Skin of body (tissue), 3 donors: ENCODE measurements at places on chromosomes 4 and X.
A peak's percentile ranks its signal among the peaks of the same experiment; 100 is the strongest.

- DNase-seq, result no peak
These were observed 223.8 kb upstream of the BOD1L1 start for GRCh38 chr4:13851085-13851940.

GRCh38 chr4:101122019-101122418 is 225.3 kb downstream of the PPP3CA start:
- no peak for DNase-seq

GRCh38 chrX:29947225-29947624 is 268.1 kb upstream of the MAGEB2 start:
- DNase-seq, result no peak

- DNase-seq, result no peak
These were observed 507.0 kb upstream of the PABPC4L start for GRCh38 chr4:134708616-134709015.

GRCh38 chr4:122797405-122798094 is 29.1 kb upstream of the FGF2 start:
- DNase-seq, result no peak

- DNase-seq, result no peak
These were observed 8.4 kb upstream of the JCHAIN start for GRCh38 chr4:70674731-70675130.

- DNase-seq, result no peak
These were observed 118.8 kb downstream of the ZNF827 start for GRCh38 chr4:145819853-145820181.

DNA sequence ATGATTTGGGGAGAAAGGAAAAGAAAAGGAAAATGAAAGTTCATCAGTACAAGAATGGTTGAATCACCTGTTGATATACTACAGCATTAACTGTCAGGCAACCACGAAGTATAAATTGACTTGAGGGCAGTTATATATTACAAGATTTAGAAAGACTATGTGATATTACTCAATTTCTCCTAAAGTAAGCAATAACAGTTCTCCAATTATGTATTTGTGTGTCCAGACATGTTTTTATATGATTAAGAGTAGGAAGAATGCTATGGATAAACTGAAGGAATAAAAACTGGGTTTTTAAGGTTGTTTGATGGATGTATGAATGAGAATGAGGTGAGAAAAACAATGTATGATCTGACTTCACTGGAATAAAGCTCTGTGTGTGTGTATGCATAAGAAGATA is 2234.4 kb downstream of the ARAP2 start:
- no peak for DNase-seq

GRCh38 chr4:146763560-146763959 is 124.9 kb downstream of the POU4F2 start:
- no peak for DNase-seq

DNA sequence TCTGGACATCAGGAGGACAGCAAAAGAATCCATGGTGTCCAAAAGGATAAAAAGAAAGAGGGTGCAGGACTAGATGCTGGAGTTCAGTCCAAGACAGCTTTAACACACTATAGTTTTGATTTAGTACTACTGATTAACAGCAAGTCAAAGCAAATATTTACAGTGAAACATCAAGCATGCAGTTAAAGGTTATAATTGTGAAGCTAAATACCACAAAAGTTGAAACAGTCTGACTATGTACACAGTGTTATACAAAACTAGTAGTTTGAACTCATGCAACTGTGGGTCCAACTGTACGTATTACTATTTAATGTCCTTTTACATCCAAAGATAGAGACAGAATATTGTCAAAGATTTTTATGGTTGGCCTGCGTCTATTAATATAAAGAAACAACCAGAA is 57.6 kb downstream of the CHIC2 start:
- DNase-seq, result no peak

GRCh38 chr4:36337665-36338185 is 56.3 kb downstream of the DTHD1 start:
- DNase-seq, result no peak

DNA sequence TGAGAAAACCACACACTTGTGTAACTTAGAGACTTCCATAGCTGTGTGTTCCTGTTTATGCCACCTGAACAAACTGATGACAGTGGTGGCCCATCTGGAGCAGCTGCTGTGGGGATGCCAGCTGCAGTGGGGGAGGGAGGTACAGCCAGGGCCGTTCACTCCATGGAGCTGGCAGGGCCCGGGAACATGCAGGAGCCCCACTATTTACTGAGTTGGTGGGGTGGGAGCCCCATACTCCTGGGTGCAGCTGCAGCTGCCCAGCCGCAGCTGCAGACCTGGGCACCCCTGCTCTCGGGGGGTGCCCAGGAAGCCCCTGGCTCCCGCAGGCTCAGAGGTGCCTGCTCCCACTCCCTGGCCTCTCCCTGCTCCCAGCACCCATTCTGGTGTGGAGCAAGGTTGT is 398.6 kb upstream of the RASGEF1B start:
- no peak for DNase-seq

DNA sequence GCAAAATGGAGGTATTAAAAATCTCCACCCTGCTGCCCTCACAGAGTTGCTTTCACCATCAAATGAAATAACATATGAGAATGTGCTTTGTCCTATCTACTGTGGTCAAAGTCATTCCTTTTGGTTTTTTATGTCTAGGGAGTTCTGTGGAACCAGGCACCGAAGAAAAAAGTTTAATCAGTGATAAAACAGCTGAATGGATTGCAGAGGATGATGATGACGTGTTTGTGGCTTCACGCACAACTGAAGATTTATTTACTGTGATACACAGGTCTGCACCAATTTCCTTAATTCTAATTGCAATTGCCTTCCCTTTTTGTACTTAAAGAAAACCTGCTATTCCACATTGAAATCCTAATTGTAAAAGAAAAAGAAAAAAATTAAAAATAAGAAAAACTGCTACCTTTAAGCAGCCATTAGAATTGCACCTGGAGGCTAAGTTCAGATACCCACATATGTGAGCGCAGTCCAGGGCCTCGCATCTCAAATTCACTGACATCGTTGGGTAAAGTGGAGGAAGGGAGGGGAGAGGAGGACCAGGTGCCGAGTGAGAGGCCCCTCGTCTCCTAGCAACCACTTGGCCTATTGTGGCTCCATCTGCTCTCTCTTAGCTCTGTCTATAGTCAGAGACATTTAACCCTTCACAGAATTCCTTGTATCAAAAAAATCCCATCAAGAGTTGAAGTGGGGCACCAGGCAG is 10.5 kb upstream of the RTL5 start:
- DNase-seq, result peak; percentile 60

- peak; percentile 59 for DNase-seq
These were observed 27.8 kb upstream of the ADH7 start for GRCh38 chr4:99462875-99463464.

- no peak for DNase-seq
These were observed 46.0 kb upstream of the GNPDA2 start for GRCh38 chr4:44772340-44772739.

DNA sequence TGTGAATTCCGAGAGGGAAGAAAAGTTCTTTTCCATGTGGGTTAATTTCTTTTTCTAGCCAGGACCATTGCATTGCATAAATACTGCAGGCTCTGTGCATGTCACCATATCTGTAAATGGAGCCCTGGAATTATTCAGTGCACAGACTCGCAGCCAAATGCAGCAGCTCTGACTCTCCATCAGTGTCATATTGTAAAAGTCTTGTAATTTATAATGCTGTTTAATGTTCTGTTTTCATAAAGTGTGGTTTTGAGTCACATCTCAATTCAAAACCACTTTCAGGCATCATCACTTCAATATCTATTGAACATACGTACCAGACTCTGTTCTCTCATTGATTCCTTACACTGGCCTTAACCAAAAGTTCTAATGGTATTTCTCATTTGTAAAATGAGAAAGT is 193.9 kb upstream of the RPL34 start:
- no peak for DNase-seq

- DNase-seq, result no peak
These were observed 44.6 kb downstream of the PALLD start for GRCh38 chr4:168541266-168541953.

DNA sequence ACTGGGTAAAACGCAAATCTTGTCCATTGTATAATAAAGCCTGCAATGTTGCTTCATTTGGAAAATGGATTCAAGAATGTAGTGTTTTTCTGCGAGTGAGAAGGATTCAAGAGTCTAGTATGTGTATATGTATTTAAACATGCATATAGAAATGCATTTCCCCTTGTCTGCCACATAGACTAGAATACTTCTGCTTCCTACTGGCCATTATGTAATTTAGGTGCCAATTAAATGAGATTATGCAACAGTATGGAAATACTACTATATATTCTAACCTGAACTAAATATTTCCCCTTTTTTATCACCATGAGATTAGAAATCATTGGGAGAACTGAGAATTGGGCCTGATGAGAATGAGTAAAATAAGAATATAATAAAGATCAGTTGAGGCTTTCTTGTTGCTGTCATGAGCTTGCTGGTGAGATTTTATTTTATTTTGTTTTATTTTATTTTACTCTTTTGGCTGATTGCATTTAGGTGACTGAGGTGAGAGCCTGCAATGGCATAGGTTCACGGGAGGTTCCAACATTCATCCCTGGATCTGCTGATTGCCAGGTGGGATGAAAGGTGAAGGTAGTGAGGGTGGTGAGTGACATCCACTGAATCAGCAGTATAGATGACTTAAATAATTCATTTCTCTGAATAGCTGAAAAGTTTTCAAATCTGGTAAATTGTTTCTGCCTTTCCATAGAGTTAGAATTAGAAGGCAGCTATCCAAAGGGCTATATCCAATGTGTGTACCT is 95.6 kb upstream of the SLC4A4 start:
- DNase-seq, result no peak

DNA sequence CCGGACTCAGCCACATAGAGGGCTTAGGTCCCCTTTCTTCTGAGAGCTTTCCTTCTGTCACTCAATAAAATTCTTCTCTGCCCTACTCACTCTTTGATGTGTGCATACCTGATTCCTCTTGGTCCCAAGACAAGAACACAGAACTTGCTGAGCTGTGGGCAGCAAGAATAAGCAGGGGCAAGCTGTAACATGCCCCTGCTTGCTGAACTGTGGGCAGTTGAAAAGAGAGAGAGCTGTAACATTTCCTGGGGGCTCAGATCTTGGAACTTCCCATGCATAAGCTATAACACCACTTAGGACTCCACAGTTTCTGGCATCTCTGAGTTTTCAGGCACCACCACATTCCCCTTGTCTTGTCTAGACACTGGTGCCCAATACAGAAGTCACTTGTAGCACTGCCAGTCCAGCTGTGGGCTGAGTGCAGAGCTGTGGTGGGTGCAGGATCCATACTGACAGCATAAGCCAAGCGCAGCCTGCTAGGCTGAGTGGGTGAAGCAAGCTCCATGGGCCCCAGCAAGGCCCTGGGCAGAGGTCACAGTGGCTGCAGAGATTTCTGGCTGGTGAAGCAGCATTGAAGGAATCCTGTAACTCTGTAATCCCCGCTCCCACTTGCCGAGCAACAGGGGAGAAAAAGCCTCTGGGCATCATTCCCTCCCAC is 241.2 kb downstream of the PCDH10 start:
- no peak for DNase-seq

DNA sequence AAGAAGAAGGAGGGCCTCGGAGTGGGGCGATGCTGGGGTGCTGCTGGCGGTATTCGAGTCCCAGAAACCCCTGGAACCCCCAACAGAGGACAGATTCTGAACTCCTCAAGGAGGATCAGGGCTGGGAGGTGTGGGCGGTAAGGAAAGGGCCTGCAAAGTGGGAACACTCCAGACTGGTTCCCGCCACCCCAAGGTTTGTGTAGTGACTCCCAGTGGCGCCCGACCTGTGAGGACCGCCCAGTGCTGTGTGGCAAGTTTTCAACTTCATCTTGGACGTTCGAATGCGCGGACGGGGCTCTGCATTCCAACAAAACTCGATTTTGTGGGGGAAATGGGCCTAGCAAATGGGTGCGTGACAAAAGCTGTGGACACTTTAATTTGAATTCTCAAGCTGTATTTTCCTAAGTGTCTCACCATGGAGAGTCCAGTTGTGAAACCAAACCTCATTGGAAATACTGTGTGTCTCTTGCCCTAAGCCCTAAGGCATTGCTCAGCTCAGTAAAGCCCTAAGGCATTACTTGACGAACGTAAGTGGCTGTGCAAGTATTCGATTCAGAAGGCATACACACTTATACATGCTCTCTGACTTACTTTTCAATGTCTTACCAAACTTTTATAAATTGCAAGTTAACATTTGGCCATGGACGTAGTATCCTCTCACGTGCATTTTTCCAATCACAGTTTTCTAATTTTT is 27.4 kb upstream of the XAGE1B start:
- no peak for DNase-seq
